ENCODE measurements at places on chromosomes 16 and 17.

DNA sequence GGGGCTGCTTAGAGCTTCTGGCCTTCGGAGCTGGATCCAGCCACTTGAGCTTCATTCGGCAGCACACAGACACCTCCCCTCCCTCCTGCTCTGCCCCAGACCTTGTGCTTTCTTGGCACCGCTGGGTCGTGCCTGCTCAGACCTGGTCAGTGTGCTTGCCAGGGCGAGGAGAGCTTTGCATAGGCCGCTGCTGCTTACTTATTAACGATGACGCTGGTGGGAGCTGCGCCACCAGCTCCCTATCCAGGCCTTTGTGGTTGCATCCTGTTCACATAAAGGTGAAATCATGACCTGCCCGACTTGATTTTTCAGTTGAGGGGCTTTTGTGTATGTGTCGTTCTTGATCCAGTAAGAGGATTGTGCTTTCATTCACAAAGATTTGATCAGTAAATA lies 101.1 kb downstream of the MSI2 start:
- DNase-seq = no peak

DNA sequence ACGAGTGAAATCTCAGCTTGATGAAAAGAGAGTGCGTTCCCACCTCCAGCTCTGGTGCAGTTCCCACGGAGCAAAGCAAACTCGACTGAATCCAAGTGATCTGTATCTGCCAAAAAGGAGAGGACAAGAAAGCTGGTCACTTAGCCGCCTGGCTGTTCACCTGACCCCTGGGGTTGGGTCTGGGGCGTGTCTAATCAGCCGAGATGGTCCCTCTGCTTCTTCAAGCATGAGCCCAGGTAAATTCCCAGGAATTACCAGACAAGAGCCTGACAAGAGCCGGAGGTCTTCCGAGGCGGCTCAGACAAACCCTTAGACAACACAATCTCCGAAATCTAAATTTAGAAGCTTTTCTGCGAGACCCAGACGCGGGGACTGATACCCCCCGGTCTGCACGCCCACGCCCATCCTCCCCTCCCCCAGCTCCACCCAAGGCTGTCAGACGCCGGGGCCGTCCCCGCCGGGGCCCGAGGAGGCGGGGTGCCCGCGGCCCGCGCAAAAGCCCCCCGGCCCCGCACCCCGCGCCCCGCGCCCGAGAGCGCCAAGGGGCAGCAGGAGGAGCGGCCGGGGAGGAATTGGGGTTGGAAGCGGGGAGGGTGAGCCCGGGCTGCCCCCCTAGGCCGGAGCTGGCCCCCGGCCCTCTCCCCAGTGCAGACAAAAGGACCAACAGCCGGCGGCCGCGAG lies 674 bp downstream of the ZNF821 start:
- DNase-seq = no peak

- DNase-seq = no peak
Observed at GRCh38 chr16:48965386-48965785, 316.3 kb downstream of the CBLN1 start.

GRCh38 chr17:63774141-63774968 lies at the start of gene DDX42:
TSS of gene DDX42 (plus strand) at chr17:63774170. CDS start at chr17:63787050, 12,880 bp downstream.
- DNase-seq = peak; percentile 29

DNA sequence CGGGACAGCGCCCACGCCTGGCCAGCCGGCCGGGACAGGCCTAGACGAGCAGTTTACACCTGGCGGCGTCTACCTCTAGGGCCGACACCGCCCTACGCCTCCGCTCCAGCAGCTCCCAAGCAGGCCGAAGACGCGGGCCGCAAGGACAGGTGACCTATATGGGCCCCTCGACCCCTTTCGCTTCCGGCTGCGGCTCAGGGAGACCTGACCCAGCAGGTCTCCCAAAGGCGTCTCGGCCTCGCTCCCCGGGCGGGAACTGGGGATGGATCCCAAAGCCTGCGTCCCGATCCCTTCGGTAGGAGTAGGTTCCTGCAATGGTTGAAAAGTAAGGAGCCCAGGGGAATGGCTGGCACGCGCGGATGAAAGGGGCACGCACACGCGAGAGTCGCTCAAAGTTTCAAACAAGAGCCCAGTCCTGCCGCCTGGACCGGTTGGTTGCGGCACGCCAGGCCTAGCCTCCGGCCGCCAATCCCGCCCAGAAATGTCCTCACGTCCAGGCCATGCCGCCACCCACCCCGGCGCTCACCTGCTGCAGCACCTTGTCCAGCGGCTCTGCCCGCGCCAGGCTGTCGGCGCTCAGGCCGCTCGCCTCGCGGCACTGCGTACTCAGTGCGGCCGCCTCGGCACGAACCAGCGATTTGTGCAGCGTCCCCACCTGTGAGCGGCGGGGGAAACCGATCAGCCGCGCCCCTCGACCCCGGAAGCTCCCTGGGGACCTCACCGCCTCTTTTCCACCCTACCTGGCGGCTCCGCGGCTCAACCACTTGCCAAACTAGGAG lies 630 bp downstream of the ESRP2 start:
- no peak for DNase-seq

GRCh38 chr17:3738562-3739295 lies 15.0 kb downstream of the HASPIN start:
- no peak for DNase-seq

DNA sequence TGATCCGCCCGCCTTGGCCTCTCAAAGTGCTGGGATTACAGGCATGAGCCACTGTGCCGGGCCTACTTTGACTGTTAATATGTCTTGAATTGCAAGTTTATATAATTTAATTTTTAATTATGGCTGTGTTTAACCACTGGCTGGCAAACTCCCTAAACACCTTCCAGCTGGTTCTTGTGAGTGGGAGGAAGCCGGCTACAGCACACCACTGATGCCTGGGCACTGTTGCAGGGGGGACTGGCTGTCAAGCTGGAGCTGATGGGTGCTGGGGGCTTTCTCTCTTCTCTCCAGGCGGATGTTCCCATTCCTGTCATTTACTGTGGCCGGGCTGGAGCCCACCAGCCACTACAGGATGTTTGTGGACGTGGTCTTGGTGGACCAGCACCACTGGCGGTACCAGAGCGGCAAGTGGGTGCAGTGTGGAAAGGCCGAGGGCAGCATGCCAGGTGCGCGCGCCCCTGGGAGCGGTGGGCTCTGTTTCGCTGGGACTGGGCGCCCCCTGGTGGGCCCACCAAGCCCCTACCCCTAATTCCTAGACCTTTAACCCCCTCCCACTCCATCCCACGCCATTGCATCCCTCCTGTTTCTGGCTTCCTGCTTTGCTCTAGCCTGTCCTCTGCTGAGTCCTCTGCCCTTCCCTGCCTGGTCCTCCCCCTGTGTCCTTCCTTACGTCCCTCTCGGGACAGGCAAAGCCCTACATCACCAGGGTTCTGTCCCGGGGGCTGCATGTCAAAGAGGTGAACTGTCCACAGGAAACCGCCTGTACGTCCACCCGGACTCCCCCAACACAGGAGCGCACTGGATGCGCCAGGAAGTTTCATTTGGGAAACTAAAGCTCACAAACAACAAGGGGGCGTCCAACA lies 9.5 kb downstream of the TBX21 start:
- no peak for DNase-seq

DNA sequence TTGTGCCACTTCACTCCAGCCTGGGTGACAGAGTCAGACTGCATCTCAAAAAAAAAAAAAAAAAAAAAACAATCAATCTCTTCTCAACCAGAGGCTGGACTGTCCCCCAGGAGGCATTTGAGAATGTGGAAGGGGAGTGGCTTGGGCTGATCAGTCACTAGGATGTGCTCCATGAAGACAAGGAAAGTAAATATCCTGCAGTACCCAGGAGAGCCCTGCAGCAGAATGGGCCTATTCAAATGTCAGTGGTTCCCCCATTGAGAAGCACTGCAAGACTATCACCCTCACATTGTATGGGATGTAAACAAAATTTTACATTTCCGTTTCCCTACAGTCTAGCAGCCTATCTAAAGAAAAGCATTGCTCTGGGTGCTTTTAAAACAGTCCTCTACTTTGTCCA lies 70.3 kb downstream of the DNAH9 start:
- no peak for DNase-seq

- no peak for DNase-seq
Observed at GRCh38 chr17:41678907-41679739, 9.6 kb upstream of the EIF1 start.

DNA sequence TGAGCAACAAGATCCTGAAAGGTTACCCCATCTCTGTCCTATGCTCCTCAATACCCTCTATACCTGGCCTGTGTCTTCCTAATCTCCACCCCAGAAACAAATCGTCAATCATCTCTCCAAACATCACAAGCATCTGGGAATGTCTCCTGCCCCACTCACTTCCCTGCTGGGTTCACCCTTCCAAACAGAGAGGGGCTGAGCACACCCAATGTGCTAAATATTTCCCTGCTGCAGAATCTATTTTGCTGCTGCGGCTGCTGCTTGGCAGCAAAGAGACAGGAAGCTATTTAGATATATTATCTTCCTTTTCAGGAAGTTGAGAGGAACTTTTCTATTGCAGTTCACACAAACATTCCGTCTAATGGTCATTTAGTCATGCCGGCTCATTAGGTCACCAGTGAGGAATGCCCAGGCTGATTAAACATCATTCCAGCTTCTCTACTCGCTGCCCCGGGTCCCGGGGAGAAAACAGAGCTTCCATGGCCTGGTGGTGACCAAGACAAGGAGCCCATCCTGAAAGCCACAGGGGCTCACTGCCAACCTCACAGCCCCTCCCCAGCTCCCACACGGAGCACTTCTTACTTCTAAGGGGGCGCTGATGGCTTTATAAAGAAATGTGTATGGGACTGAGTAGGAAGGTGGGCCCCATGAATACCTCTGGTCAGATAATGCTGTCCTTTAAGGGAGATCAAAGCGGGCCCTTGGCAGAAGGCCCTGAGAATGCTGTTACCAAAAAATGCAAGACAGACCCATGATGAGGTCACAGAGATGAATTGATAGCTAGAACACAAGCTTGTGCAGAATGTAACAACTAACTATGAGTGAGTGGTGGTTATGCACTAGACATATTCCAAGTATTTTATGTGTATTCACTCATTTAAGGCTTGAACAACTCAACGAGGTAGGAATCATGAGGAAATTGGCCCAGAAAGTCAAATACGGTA lies 218.3 kb downstream of the SOX9 start:
- peak; percentile 86 for DNase-seq

- no peak for DNase-seq
Observed at GRCh38 chr17:59533694-59534093, 31.7 kb upstream of the DHX40 start.

DNA sequence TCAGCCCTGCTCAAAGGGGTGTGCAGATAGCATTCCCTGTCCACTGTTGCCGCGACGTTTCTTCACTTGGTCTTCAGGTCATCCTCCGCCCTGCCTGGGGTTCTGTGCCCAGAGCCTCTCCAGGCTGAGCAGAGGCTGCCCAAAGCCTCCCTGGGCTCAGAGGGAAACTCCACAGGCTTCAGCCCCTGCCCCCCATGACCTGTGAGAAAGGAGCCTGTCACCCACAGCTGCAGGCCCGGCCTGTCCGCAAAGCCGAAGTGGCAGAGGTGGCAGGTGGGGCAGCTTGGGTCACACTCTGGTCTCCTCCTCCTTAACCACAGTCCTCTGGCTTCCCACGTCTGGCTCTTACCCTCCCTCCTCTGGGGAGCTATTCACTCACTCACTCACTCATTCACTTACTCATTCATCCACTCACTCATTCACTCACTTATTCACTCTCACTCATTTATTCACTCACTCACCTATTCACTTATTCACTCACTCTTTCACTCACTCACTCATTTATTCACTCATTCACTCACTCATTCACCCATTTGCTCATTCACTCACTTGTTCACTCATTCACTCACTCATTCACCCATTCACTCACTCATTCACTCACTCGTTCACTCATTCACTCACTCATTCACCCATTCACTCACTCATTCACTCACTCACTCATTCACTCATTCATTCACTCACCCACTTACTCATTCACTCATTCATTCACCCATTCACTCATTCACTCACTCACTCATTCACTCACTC lies 7.1 kb upstream of the CPSF4L start:
- no peak for DNase-seq

GRCh38 chr17:70405492-70406220 lies 236.3 kb downstream of the KCNJ2 start:
- DNase-seq = peak; percentile 60

GRCh38 chr17:47287068-47287467 lies 33.4 kb downstream of the ITGB3 start:
- no peak for DNase-seq

DNA sequence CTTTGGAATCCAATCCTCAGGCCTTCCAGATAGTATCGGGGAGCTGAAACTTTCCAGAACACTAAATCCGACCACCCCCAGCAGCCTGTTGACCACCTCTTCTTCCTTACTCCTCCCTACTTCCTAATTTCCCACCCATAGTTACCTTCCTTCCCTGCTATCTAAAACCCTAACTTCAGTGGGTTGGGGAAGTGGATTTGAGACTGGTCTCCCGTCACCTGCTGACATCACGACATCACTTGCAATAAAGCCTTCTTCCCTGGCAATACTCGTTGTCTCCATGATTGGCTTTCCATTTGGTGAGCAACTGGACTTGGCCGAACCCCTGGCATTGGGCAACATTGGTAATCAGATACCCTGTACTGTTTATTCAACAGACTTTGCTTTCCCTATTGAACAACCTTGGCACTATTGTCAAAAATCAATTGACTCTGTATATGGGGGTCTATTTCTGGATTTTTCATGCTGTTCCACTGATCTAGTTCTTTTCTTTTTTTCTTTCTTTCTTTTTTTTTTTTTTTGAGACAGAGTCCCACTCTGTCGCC lies 11.8 kb upstream of the FOXK2 start:
- no peak for DNase-seq

DNA sequence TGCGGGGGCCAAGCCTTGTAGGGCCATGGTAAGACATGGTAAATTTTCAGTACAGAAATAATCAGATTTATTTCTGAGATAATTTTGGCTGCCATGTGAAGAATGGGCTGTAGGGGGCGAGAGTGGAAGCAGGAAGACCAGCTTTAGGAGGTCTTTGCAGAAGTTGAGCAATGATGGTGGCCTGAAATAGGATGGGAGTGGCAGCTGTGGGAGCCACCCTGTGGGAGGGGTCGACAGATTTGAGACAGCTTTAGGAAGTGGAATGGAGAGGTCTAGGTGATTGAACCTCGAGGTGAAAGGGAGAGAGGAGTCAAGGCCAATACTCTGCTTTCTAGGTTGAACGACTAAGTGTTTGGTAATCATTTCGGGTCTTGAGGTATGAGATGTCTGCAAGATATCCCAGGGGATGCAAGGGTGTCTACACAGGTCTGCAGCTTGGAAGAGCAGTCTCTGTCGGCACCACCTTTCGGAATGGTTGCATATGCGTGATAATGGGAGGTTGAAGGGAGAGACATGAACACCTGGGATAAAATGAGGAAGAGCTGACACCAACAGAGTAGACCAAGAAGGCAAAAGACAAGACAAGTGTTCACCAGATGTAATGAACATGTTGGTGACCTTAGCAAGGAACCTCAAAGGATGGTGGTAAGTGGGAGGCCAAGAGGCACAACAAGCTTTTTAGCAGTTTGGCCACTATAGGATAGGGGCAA lies 4.2 kb upstream of the ATXN7L3 start:
- DNase-seq = no peak

GRCh38 chr16:71927383-71927782 lies 32.1 kb downstream of the IST1 start:
- DNase-seq = peak; percentile 82

Data from HS-27A (cell line).